ENCODE measurements at places on chromosomes 13 and 19.

DNA sequence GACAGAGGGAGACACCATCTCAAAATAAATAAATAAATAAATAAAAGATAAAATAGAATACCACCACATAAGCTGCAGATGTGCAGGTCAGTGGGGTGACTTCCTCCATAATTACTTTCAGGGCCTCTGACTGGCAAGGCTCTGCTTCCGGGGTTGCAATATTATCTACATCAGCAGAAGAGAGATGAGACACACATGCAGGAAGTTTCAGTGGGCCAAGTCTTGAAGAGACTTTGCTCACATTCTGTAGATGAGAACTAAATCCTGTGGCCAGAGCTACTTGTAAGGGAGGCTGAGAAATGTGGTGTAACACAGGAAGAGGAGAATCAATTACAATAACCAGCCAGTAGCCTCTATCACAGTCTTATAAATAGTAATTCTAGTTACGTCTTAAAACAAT lies 89.9 kb upstream of the MAB21L1 start:
- DNase-seq, result no peak

GRCh38 chr13:77113496-77113895 lies 86.5 kb upstream of the FBXL3 start:
- DNase-seq, result no peak

DNA sequence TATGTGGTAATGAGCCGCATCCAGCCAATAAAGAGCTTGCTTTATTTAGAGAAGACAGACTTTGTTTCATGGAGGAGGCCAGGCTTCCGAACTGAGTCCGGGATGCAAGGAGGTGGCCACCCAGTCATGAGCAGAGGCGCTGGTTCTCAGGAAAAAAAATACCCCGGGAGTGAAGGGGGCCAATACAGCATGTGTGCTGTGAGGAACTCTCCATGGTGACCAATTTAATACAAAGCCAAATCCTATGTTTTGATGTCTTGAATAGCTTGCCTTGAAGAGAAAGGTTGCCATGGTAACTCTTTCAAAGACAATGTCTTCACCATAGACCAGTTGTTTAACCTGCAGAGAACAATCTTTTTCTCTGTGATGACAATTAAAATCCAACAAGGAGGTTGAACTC lies 43.4 kb upstream of the PDCD5 start:
- DNase-seq, result no peak

DNA sequence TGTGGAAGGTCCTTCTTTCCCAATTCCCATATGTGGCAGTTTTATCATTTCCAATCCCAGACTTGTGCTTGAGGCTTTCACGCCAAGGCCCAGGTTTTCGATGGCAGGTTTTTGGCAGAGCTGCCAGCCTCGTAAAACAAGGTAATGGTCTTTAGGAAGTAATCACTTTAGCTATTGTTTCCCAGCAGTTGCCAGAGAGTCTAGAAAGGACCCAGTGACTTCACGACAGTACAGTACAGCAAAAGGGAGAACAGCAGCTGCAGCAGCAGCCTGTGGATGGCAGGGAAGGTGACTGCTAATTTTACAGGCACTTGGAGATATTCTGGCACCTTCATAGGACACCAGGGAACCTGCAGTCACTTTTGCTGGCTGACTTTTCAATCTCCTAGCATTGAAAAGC lies 291.6 kb upstream of the MAB21L1 start:
- no peak for DNase-seq

- no peak for DNase-seq
These were observed 5.8 kb upstream of the PAK4 start for GRCh38 chr19:39119830-39120229.

Data from stimulated activated CD4-positive, alpha-beta T cell treated with anti-CD3 and anti-CD28 coated beads, Interleukin-1b, Interleukin-23, amount 100 ng/mL, for 48 hours (primary cell).